ENCODE measurements at places on chromosomes 3 and 15.

DNA sequence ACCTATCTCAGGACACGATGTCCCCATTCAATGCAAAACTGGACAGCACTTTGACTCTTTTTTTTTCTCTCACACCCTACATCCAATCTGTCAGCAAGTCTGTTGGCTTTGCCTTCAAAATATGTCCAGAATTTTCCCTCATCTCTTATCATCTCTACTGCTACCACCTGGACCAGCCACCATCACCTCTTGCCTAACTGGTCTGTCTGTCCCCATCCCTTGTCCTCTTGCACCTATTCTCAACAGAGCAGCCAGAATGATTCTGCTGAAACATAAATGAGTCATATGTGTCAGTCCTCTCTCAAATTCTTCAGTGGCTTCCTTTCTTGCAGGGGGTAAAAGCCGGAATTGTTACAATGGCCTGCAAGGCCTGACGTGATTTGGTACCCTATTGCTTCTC lies 105.8 kb downstream of the CYP19A1 start:
- no peak for DNase-seq

GRCh38 chr3:197540961-197541377 lies 14.8 kb downstream of the BDH1 start:
- no peak for DNase-seq

GRCh38 chr15:46366360-46367007 lies 731.7 kb downstream of the SQOR start:
- DNase-seq: no peak

GRCh38 chr3:141845407-141846049 lies 30.9 kb upstream of the ATP1B3 start:
- no peak for DNase-seq

- DNase-seq: no peak
Measured at GRCh38 chr3:64224826-64225610, at the start of gene PRICKLE2. PRICKLE2 (minus strand) TSS chr3:64225466; CDS start chr3:64198927, 26,539 bp downstream.

DNA sequence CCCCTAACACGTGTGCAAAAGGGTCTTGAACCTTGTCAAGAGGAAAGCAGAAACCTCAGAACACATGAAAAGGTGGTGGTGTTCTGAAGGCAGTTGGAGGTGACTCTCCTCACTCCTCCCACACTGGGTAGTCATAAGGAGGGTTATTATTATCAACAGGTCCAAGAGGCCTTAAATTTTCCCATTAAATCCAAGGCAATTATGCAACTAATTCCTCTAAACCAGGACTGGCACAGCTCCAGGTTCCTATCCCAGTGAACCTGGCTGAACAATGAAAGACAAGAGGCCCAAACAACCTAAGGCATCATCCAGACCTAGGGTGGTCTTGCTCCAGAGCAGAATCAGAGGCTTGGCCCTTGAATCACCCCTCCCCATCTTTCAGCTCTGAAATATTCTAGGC lies 15.0 kb downstream of the MYLK start:
- DNase-seq: no peak

- DNase-seq: no peak
Measured at GRCh38 chr3:186515125-186515524, 29.1 kb downstream of the CRYGS start.

Data from activated CD8-positive, alpha-beta memory T cell treated with anti-CD3 and anti-CD28 coated beads for 1 hour (primary cell).